ENCODE measurements at places on chromosomes 3 and 15.

GRCh38 chr15:63126726-63127125 lies 5.1 kb downstream of the LACTB start:
- no peak for DNase-seq

- peak; percentile 75 for DNase-seq
These were observed 1.5 kb downstream of the DLL4 start for GRCh38 chr15:40930430-40931299.

DNA sequence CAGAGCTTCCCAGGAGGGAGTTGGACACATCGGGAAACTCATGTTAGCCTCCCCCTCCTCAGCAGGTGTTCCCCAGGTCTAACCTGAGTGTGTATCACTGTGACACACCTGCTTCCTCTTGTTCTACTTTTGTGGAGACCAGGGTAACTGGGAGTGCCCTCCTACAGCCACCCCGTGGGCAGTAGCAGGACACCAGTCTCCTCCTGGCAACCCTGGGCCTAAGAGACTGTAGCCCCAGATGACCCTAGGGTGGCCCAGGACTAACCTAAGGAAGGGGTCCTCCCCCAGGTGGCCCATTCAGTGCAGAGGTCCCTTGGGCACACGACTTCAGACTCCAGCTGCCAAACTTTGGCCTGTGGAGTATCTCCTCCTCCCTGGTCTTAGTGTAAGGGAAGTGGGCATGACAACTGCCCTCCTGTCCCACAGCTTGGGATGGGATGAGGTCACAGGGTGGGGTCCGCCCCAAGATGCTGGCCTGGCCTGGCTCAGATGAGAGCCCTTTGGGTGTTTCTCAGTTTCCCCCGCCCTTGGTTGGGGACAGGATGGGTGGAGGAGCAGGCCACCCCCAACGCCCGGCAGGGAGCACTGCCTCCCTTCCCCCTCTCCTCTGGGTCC lies 4.8 kb downstream of the CSK start:
- DNase-seq, result peak; percentile 24

DNA sequence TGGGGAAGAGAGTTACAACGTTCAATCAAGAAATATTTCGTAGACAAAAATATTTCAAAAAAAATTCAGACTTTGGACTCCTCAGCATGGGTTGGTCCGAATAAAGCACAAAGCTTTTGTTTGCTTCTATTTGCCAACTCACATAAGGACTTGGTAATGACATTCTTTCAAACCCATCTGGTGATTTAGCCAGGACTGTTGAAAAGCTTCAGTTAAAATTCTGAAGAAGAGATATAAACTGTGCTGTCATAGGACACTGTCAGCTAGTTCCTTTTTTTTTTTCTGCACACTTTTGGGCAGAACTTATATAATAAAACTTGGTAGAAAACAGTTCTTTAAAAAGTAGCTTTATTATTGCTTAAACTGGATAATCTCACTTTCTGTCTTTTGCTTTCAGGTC lies 660.8 kb upstream of the SGO1 start:
- no peak for DNase-seq

DNA sequence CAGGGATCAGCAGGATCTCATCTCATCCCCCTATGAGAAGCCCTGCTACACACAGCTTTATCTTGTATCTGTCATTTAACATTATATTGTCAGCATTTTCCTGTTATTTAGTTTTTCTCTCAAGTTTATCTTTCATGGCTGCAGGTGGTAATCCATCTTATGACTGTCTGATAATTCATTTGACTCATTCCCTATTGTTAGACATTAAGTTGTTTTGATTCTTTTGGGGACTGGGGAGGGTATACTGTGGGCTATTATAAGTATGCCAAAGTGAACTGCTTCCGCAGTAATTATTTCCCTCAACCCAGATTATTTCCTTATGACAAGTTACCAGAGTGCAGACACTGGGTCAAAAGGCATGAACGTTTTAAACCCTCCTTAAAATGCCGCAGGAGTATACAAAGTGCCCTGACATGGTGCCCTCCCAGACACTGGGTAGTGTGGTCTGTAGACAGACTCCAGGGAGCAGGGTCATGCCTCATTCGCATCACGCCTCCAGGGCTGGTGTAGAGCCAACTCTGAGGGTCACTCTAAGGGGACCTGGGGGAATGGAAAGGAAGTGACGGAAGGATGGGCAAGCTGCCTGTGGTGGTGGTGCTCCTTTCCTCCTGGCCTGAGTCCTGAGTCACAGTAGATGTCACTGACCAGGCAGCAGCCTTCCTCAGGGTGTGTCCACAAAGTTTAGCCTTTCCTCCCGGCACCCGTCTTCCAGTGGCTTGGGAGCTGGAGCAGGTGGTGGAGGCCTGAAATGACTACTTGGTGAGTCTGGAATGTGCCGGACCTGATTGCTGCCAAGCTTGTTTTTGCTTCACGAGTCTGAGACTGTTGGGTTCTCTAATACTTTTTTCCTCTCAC lies 11.6 kb downstream of the GPR160 start:
- peak; percentile 72 for DNase-seq

- no peak for DNase-seq
These were observed 2.7 kb downstream of the ADAMTS7 start for GRCh38 chr15:78808550-78808949.

DNA sequence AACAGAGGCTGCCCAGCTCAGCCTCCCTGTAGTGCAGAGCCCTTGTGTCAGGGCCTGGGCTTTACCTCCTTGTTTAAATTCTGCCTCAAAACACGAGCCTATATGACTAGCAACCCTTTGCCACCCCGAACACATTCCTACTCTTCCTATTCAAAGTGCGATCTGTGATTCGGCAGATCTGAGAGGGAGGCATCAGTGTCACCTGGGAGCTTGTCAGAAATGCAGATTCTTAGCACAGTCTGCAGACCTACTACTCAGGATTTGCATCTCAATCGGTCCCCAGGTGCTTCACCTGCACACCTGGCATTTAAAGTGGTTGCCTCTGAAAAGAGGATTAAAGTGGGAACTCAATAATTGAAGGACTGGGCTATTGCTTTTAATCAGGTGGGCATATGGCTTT lies 273.2 kb upstream of the TOPAZ1 start:
- DNase-seq, result no peak

GRCh38 chr3:160199108-160199507 lies 26.1 kb upstream of the C3orf80 start:
- DNase-seq, result no peak

DNA sequence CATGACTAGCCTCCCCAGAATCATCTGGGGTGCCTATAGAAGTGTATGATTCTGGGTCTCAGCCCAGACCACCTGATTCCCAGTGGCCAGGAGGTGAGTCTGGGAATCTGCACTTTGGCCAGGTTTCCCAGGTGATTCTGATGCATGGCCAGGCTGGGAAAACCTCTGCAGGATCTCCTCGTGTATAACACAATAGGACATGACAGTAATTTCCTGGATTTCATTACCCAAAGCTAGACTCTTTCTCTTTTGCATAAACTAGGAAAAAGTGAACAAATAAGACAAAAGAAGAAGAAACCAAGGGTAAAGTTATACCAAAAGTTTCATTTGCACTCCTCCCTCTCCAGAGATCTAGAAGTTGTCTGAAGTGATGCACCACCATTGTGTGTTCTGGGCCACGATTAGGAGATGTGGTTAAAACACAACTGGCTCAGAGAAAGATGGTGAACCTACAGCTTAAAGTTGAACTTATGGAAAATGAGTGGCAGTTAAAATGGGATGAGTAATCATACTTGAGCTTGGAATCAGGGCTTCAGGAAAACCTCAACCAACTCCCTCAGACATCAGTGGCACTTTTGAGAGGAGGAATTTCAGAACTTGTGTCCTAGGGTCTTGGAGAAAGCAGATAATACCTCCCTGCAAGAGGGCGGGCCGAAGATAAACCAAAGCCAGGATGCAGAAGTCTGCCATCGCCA lies 109.2 kb upstream of the LRTM1 start:
- no peak for DNase-seq

DNA sequence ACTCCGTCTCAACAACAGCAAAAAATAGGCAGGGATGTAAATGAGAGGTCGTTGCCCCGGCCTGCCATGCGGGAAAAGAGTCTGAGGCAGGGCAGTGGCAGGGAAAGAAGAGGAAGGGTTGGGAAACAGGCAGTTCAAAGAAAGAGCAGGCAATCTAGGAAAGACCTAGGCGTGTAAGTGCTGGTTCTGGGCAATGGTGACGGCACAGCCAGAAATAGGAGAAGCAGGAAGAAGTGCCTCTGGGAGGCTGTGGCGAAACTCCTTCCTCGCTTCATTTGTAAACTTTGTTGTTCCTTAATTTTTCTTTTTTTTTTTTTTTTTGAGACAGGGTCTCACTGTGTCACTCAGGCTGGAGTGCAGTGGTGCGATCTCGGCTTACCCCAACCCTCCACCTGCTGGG lies 4.3 kb downstream of the SLC51A start:
- no peak for DNase-seq

DNA sequence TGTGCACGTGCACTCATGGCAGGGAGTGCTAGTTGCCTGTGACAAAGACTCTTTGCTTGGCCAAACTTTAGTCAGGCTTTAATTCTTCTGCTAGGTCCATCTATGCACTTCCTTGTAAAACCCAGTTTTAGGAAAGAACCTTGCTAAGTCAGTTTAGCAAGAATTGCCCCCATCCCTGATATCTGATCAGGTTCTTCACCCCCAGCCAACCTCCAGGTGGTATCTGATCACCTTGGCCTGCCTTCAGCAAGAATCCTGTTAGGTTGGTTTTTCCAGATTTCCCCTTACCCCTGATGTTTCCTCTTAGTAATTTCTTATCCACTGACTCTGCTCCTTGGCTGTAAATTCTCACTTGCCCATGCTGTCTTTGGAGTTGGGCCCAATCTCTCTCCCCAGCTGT lies 8.4 kb downstream of the HSPBAP1 start:
- no peak for DNase-seq

- DNase-seq, result no peak
These were observed 45.2 kb downstream of the ATP2B2 start for GRCh38 chr3:10459954-10460754.

GRCh38 chr3:118505784-118506183 lies 528.9 kb downstream of the IGSF11 start:
- no peak for DNase-seq

DNA sequence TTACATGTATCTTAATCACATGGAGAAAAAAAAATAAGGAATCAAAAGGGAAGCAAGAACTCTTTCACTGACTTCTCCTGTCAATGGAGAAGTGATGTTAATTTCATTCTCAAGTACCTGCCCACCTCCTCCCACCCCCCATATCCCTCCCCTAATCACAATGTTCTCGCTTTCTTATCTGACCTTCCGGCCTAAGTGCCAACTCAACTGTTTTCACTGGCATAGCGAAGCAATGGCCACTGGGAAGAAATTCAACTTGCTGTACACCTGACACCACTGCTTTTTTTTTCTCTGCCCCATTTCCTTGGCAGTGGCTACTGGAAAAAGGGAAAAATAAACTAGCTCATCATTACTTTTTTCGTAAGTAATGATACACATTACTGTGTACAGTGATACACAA lies 3.8 kb downstream of the SGO1 start:
- no peak for DNase-seq

DNA sequence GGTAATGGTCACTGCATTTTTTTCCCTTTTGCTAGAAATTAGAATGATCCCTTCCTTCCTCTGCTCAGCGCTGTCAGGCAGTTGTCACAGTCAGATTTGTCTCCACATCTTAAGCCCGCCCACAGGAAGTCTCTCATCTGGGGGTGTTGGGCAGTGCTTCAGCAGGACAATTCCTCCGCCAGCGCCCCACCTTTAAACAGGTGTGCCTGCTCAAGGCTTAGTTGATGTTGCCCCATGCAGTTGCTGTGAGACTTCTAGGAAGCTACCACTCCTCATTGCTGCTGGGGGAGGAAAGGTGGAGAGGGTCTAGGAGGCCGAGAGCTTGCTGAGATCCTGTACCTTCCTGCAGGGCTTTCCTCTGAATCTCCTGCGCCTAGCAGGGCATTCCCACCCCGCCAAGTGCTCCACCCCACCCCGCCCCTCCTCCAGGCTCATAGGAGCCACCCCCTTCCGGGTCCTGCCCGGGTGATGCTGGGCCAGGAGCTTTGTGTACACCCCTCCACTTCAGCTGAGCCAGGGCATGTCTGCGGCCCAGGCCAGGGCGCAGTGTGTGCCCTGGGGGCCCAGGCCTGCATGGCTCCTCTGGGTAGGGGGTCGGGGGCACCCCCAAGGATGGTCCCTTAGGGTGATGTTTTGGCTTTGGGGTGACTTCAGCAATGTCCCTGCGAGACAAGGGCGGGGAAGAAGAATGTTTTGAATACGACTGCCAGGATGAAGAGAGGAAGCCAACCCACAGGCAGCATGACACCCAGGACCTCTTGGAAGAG lies 68.7 kb downstream of the TRAK1 start:
- peak; percentile 89 for DNase-seq

GRCh38 chr3:168072323-168072650 lies 23.4 kb downstream of the GOLIM4 start:
- DNase-seq, result no peak

- peak; percentile 12 for DNase-seq
These were observed 162.9 kb downstream of the VGLL4 start for GRCh38 chr3:11480663-11481298.

DNA sequence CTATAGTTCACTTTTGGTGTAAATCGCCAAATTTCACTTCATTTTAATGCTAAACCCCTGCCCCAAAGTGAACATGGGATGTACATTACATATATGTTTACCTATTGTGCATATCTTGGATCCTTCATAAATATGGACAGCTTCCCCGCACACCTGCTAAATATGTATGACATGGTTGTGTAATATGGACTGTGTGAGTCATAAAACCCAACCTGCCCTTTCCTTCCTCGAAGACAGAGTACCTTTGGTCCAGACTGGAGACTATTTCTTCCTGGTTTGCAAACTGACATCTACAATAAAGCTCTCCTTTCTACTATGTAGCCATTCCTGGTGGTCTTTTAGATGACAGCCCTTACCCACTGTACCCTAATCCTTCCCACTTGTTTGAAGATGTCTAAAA lies 12.4 kb downstream of the ACTC1 start:
- no peak for DNase-seq

DNA sequence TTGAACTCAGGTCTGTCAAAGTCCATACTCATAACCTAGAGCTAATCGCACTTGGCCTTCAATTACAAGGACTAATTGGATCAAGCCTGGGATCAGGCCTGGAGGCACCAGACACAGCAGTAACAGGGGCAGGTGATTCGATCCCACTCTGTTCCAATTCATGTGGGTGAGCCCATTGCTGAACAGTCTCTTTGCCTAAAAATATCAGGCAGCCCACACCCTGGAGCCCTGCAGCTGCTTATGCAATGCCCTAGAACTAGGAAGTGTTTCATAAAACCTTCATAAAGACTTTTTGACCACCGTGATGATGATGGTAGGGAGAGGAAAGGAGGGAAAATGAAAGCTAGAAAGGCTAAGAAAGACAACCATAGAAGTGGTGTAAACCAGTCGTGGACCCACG lies 47.8 kb upstream of the NEO1 start:
- no peak for DNase-seq

GRCh38 chr15:79673416-79674123 lies 223.2 kb downstream of the MTHFS start:
- no peak for DNase-seq

DNA sequence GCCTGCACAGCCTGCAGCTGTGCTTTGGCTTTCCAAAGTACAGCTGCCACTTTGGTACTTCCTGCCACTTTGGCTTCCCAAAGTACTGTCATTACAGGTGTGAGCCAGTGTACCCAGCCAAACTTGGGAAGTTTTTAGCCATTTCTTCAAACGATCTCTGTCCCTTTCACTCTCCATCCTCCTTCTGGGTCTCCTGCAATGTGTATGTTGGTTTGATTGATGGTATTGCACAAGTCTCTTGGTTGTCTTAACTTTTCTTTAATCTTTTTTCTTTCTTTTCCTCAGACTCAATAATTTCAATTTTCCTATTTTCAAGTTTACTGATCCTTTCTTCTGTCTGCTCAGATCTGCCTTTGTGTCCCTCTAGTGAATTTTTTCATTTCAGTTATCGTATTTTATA lies 99.3 kb upstream of the CFAP20DC start:
- no peak for DNase-seq

GRCh38 chr3:171088964-171089754 lies 62.6 kb upstream of the SLC2A2 start:
- no peak for DNase-seq

All from mucosa of descending colon (tissue), 3 donors.